ENCODE measurements at places on chromosomes 6 and 20. TPM values are rescaled to one million over a fixed set of nuclear protein-coding genes. Genes with fewer than 3 reads are reported as not detected.

- no peak overlapping the region for H3K4me3 ChIP-seq
- H3K27me3 ChIP-seq: no peaks in the 10 kb centered on the region
- H3K27ac ChIP-seq: no peak overlapping the region
- H3K4me1 ChIP-seq: no peaks in the 10 kb centered on the region
- no peak for DNase-seq
These were observed 203.5 kb downstream of the HACE1 start for GRCh38 chr6:104656235-104656634.

GRCh38 chr6:112109262-112109661 is 21.9 kb downstream of the FAM229B start:
- H3K4me3 ChIP-seq: no peak overlapping the region
- H3K36me3 ChIP-seq: no peaks in the 10 kb centered on the region
- no peak for DNase-seq
- no peaks in the 10 kb centered on the region for H3K4me1 ChIP-seq
- no peaks in the 10 kb centered on the region for H3K27me3 ChIP-seq

- no peak overlapping the region for H3K27ac ChIP-seq
- peaks cover 3% of the 10 kb centered on the region for H3K27me3 ChIP-seq
- DNase-seq: no peak
- no peaks in the 10 kb centered on the region for H3K4me1 ChIP-seq
- H3K36me3 ChIP-seq: no peaks in the 10 kb centered on the region
- no peak overlapping the region for H3K4me3 ChIP-seq
These were observed 209.8 kb downstream of the BMP7 start for GRCh38 chr20:57056651-57057050.

DNA sequence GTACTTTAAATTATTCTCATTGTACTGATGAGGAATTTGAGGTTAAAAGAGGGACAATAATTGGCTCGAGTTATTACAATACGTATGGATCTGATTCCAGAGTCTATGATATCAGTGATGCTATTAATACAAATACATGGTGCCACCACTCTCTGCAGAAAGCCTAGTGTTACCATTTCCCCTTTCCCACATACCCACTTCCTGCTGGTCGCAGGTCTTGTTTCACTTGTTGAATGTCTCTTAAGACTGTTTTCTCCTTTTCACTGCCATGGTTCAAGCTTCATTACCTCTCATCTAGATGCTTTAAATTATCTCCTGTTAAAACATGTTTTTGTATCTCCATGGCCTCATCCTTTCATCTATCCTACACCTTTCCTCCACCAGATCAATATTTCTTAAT is 62.0 kb downstream of the FHL5 start:
- H3K4me3 ChIP-seq: no peak overlapping the region
- H3K4me1 ChIP-seq: no peaks in the 10 kb centered on the region
- peaks cover 2% of the 10 kb centered on the region for H3K27me3 ChIP-seq
- H3K36me3 ChIP-seq: no peaks in the 10 kb centered on the region
- H3K27ac ChIP-seq: no peak overlapping the region

DNA sequence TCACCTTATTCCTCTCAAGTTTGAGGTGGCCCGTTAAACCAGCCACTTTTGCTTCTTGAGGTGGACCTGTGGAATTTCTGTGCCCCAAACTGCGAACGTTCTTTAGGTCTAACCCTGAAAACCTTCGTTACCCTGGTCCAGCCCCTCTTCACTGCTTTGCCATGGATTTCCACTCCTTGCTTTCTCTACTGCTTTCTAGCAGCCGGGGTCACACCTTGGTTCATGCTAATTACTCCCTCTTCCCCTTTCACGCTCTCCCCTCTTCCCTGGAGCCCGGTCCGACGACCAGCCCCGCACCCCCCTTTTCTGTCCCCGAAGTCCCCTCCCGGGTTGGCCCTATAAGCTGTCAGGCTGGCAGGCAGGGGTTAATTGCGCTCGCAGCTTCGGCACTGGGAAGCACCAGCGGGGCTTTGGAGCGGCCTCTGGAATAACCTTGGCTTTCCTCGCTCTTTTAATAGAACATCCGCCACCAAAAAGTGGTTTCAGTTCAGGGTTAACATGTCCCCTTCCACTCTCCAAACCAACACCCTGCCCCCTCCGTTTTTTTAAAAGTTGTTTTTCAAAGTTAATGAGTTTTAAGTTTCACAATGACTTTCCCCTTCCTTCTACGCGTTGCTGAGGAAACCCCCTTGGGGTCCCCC is 1.4 kb upstream of the HIVEP1 start:
- no peaks in the 10 kb centered on the region for H3K36me3 ChIP-seq
- peak overlapping the region; percentile 70 for H3K4me3 ChIP-seq
- H3K27ac ChIP-seq: peak overlapping the region; percentile 90
- H3K4me1 ChIP-seq: peaks cover 36% of the 10 kb centered on the region

GRCh38 chr6:108009894-108010293 is 51.9 kb upstream of the SEC63 start:
- no peak for DNase-seq
- H3K4me3 ChIP-seq: no peak overlapping the region
- no peaks in the 10 kb centered on the region for H3K27me3 ChIP-seq
- H3K4me1 ChIP-seq: no peaks in the 10 kb centered on the region

DNA sequence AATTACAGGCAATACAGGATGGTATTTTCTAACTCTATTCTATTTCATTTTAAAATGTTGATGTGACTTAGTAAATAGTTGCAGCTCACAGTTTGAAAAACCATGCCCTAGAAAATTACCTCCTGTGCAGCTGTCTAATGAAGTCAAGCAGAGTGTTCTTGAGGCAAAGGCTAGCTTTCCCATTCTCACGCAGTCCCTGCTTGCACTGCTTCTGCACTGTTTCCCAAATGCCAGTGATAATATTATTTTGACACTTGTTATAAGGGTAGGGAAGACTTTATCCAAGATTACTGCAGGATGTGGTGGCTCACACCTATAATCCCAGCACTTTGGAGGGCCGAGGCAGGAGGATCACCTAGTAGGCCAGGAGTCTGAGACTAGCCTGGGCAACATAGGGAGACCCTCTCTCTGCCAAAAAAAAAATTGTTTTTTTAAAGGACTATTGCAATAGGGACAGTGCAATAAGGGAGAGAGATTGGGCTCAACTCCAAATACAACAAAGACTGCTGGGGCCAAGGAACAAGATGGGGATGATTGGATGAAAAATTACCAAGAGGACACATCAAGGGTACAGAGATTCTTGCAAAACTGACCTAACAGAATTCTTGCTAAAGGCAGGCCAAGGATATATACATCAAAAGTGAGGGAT is 196.1 kb downstream of the LY86 start:
- H3K4me1 ChIP-seq: peaks cover 9% of the 10 kb centered on the region
- no peak overlapping the region for H3K27ac ChIP-seq
- H3K4me3 ChIP-seq: no peak overlapping the region
- H3K27me3 ChIP-seq: no peaks in the 10 kb centered on the region

DNA sequence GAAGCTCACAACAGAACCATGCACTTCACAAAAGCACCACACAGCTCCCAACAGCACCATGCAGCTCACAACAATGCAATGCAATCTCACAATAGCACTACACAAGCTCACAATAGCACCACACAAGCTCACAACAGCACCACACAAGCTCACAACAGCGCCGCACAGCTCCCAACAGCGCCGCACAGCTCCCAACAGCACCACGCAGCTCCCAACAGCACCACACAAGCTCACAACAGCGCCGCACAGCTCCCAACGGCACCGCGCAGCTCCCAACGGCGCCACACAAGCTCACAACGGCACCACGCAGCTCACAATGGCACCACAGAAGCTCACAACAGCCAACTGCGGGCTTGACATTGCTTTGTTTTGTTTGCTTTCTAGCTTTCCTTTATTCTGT is 198.1 kb downstream of the DLL1 start:
- H3K4me3 ChIP-seq: no peak overlapping the region
- H3K27ac ChIP-seq: no peak overlapping the region
- H3K4me1 ChIP-seq: no peaks in the 10 kb centered on the region
- DNase-seq: no peak
- no peaks in the 10 kb centered on the region for H3K36me3 ChIP-seq

DNA sequence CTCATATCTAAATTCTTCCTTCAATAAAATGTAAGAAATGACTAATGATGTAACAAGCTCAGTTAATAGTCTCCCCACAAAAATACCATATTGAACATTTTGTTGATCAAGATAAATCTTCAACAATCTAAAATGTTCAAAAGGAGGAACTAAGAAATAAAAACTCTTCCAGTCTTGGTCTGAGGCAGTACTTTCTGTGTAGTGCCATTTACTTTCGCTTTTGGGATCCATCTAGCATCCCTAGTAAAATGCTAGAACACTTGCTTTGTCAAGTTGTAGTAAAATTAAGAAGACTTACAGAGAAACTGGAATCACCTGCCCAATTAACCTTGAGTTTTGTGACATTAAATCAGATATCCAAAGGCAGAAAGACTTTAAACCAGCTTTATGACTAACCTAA is 246.4 kb downstream of the KHDRBS2 start:
- H3K4me1 ChIP-seq: no peaks in the 10 kb centered on the region
- H3K27ac ChIP-seq: no peak overlapping the region
- H3K4me3 ChIP-seq: no peak overlapping the region
- H3K36me3 ChIP-seq: no peaks in the 10 kb centered on the region
- H3K27me3 ChIP-seq: no peaks in the 10 kb centered on the region

DNA sequence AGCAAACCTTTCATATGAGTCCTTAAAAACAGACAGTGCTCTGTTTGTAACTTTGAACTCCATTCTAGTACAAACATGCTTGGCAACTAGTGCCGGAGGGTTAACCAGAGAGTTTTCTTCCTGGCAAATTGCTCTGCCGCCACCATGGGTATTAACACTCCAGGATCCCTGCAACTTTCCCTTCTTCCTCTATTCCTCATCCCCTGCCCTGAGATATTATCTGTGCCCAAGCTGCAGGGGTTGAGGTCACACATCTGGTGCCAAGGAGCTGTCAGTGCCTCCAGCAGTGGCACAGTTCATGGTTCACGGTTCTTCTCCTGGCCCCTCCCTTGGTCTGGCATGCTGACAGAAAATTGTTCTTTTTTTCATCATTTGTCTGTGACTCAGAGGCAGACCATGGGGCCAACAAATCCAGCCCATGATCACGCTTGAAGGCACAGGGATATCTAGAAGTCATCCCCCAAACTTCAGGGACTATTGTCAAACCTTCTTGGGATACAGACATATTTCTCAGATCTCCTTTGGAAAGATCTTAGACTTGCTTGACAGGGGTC is 77.5 kb downstream of the ATXN1 start:
- H3K27ac ChIP-seq: peak overlapping the region; percentile 80
- H3K4me1 ChIP-seq: peaks cover 71% of the 10 kb centered on the region
- H3K36me3 ChIP-seq: no peaks in the 10 kb centered on the region
- H3K27me3 ChIP-seq: no peaks in the 10 kb centered on the region

DNA sequence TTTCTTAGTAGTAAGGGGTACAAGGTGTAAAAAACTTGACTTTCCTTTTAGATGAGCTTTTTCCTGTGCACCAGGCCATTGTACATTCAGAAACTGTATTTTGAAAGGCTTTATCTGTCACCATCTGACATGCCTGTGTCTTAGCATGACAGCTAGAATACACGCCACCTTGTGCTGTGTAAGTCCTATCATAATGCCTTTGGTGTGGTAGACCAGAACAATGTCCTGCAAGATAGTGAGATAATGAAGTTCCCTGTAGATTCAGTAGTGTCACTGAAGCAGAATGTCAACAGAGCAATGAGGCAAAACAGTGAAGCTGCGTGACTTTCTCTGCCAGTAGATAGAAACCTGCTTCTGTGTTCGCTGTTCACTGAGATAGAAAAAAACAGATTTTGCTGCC is 105.8 kb downstream of the JAG1 start:
- H3K27me3 ChIP-seq: no peaks in the 10 kb centered on the region
- no peaks in the 10 kb centered on the region for H3K36me3 ChIP-seq
- no peak overlapping the region for H3K4me3 ChIP-seq

DNA sequence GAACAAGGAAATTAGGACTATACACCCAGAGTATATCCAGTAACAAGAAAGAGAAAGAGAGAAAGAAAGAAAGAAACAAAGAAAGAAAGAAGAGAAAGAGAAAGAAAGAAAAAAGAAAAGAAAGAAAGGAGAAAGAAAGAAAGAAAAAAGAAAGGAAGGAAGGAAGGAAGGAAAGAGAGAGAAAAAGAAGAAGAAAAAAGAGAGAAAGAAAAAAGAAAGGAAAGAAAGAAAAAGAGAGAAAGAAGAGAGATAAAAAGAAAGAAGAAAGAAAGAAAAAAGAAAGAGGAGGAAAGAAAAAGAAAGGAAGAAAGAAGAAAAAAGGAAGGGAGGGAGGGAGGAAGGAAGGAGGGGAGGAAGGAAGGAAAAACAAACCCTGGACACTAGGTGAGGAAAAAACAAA is 981.8 kb downstream of the TBC1D32 start:
- no peaks in the 10 kb centered on the region for H3K36me3 ChIP-seq
- no peak overlapping the region for H3K27ac ChIP-seq
- no peak overlapping the region for H3K4me3 ChIP-seq
- H3K4me1 ChIP-seq: no peaks in the 10 kb centered on the region

DNA sequence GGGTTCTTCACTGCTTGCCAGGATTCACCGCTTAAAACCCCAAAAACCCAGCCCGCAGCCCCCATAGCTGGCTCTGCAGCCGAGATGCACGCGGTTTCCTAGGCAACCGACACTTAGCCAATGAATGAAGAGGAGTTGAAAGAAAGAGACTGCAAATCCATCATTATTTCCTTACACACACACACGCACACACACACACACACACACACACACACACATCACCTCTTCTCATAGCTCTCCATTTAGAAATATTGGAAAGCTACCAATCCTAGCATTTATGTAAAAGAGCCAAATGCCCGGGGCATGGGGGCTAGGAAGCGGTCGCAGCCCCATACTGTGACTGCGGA is 3.4 kb upstream of the TUBB2B start:
- peak overlapping the region; percentile 61 for H3K4me3 ChIP-seq
- peaks cover 9% of the 10 kb centered on the region for H3K4me1 ChIP-seq
- no peaks in the 10 kb centered on the region for H3K36me3 ChIP-seq

- H3K27ac ChIP-seq: no peak overlapping the region
- DNase-seq: no peak
These were observed 40.1 kb downstream of the ADNP start for GRCh38 chr20:50891138-50891537.

GRCh38 chr6:157193443-157193996 is 129.8 kb downstream of the TMEM242 start:
- H3K4me3 ChIP-seq: no peak overlapping the region
- no peaks in the 10 kb centered on the region for H3K4me1 ChIP-seq
- DNase-seq: no peak
- no peaks in the 10 kb centered on the region for H3K27me3 ChIP-seq
- H3K27ac ChIP-seq: no peak overlapping the region
- H3K36me3 ChIP-seq: peaks cover 24% of the 10 kb centered on the region

GRCh38 chr6:14921170-14921569 is 324.7 kb upstream of the JARID2 start:
- H3K27me3 ChIP-seq: 0 out of 2 replicates have a peak, but pooled peaks cover 4% of the 10 kb centered on the region
- H3K4me1 ChIP-seq: no peaks in the 10 kb centered on the region
- no peak for DNase-seq
- H3K4me3 ChIP-seq: no peak overlapping the region
- H3K36me3 ChIP-seq: no peaks in the 10 kb centered on the region
- no peak overlapping the region for H3K27ac ChIP-seq

Gene PRL
- total RNA-seq: not detected

Gene SNAP25
- 0.69 TPM for total RNA-seq

Gene VAPB
- 50.9 TPM for total RNA-seq

Gene STMND1
- total RNA-seq: not detected

Gene PRKN
- 0.46 TPM for total RNA-seq

Gene ZSCAN16
- total RNA-seq: 5.3 TPM
